ENCODE measurements at places on chromosomes 7 and 10.

GRCh38 chr7:114949231-114949630, 27.3 kb downstream of the MDFIC start:
- no peak overlapping the region for H3K27ac ChIP-seq
- peaks cover 30% of the 10 kb centered on the region for H3K36me3 ChIP-seq
- DNase-seq, result no peak
- no peaks in the 10 kb centered on the region for H3K27me3 ChIP-seq

- H3K27ac ChIP-seq, result no peak overlapping the region
- H3K27me3 ChIP-seq, result no peaks in the 10 kb centered on the region
- H3K36me3 ChIP-seq, result no peaks in the 10 kb centered on the region
- H3K4me1 ChIP-seq, result no peaks in the 10 kb centered on the region
- DNase-seq, result no peak
- no peak overlapping the region for H3K4me3 ChIP-seq
These were observed 254.3 kb upstream of the LRRTM3 start for GRCh38 chr10:66671562-66671961.

DNA sequence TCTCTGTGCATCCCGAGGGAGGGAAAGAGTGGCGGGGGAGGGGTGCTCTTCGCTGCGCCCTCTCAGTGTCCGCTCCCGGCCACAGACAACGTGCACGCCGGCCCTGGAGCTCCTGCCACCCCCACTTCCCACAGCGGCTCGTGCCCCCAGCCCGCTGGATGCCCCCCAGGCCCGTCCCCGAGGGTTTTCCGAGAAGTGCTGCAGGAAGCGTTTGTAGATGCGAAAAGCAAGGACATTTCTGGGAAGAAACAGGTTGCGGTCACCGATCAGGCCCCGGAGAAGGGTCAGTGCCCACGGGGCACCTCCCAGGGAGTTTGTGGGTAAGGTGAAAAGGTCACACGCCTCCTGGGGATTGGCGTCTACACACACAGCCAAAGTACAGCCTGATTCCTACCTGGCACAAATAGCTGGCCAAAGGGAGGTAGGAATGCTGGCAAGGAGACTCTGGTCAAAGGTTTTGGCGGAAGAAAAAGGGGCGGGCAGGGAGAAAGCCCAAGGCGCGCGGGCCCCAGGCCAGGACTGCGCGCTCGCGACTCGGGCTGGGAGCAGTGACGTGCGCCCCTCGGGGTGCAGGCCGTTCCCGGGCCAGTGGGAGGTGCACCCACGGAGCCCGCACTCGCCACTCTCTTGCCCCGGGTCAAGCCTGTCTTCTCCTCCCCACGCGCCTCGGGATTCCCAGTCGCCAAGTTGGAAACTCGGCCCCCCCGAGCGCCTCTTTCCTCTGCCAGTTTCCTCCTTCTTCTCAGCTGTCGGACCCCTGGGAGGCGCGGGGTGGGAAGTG, 1.5 kb upstream of the NRP1 start:
- peaks cover 46% of the 10 kb centered on the region for H3K27me3 ChIP-seq
- H3K4me1 ChIP-seq, result peaks cover 33% of the 10 kb centered on the region
- H3K27ac ChIP-seq, result no peak overlapping the region
- H3K4me3 ChIP-seq, result no peak overlapping the region
- DNase-seq, result no peak

GRCh38 chr7:128387216-128388144, 22.3 kb downstream of the IMPDH1 start:
- no peaks in the 10 kb centered on the region for H3K36me3 ChIP-seq
- H3K4me1 ChIP-seq, result no peaks in the 10 kb centered on the region
- DNase-seq, result peak; percentile 48
- no peak overlapping the region for H3K4me3 ChIP-seq

GRCh38 chr7:602341-603141, 82.9 kb upstream of the PDGFA start:
- no peaks in the 10 kb centered on the region for H3K27me3 ChIP-seq
- H3K27ac ChIP-seq, result peak overlapping the region; percentile 99
- peak; percentile 25 for DNase-seq
- H3K4me1 ChIP-seq, result peaks cover 50% of the 10 kb centered on the region
- no peak overlapping the region for H3K4me3 ChIP-seq
- no peaks in the 10 kb centered on the region for H3K36me3 ChIP-seq
